ENCODE measurements at places on chromosomes 2 and 18.

GRCh38 chr2:228819701-228820100, 451.4 kb downstream of the PID1 start:
- DNase-seq = no peak

- DNase-seq = no peak
These were observed 276.7 kb downstream of the ZNF385B start for GRCh38 chr2:179584760-179585159.

- no peak for DNase-seq
These were observed 216.3 kb downstream of the ANAPC1 start for GRCh38 chr2:111667542-111668273.

DNA sequence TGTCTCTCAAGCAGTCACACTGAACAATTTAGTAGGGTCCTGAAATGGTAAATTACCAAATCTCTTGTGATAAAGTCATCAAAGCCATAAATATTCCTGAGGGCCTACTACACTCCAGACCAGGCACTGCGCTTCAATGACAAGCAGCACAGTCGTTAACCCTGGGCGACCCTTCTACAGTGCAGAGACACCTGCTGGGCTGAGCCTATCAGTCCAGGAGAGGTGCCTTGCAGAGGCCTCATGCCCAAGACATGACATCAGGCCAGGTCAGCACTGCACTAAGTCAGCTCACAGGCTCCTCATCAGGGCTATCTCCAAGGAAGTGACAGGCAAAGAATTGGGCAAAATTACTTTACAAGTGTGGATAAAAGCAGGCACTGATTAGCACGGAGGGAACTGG, 166.4 kb upstream of the EPB41L3 start:
- DNase-seq = no peak

DNA sequence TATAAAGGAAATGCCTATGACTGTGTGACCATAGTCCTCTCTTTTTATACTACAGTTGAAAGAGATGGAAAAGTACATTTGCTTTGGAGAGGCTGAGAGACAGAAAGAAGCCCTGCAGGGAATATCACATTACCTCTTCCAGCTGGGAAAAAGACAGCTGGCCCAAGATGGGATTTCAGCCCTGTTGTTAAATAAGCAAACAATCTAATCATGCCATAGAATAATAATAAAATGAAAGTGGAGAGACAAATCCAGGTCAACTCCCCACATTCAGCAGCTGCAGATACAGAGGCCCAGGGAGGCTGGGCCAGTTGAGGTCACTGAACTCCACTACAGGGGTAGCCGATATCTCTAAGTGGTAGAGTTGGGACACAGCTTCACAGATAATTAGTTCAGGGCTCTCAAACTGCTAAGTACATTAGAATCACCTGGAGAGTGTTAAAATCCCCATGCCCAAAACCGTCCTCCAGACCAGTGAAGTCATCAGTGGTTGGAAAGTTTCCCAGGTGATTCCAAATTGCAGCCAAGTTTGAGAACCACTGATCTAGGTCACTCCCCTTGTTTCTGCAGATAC, 81.9 kb downstream of the MOGAT1 start:
- no peak for DNase-seq

Data from stimulated activated CD8-positive, alpha-beta memory T cell treated with anti-CD3 and anti-CD28 coated beads, Interleukin-4, amount 100 ng/mL, for 1 hour (primary cell).